ENCODE measurements at places on chromosomes 13 and 19.
A peak's percentile ranks its signal among the peaks of the same experiment; 100 is the strongest.

GRCh38 chr19:39867952-39868351 is 21.8 kb upstream of the FBL start:
- DNase-seq = no peak

- DNase-seq = peak; percentile 26
Observed at GRCh38 chr19:17716309-17716929, 2.9 kb upstream of the MAP1S start.

DNA sequence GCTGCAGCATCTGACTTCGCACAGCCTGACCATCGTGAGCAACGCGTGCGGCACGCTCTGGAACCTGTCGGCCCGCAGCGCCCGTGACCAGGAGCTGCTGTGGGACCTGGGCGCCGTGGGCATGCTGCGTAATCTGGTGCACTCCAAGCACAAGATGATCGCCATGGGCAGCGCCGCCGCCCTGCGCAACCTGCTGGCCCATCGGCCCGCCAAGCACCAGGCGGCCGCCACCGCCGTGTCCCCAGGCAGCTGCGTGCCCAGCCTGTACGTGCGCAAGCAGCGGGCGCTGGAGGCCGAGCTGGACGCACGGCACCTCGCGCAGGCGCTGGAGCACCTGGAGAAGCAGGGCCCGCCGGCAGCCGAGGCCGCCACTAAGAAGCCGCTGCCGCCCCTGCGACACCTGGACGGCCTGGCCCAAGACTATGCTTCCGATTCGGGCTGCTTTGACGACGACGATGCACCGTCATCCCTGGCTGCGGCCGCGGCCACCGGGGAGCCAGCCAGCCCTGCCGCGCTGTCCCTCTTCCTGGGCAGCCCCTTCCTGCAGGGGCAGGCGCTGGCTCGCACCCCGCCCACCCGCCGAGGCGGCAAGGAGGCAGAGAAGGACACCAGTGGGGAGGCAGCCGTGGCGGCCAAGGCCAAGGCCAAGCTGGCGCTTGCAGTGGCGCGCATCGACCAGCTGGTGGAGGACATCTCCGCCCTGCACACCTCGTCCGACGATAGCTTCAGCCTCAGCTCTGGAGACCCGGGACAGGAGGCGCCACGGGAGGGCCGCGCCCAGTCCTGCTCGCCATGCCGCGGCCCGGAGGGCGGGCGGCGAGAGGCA is 13.6 kb downstream of the C19orf25 start:
- peak; percentile 56 for DNase-seq

DNA sequence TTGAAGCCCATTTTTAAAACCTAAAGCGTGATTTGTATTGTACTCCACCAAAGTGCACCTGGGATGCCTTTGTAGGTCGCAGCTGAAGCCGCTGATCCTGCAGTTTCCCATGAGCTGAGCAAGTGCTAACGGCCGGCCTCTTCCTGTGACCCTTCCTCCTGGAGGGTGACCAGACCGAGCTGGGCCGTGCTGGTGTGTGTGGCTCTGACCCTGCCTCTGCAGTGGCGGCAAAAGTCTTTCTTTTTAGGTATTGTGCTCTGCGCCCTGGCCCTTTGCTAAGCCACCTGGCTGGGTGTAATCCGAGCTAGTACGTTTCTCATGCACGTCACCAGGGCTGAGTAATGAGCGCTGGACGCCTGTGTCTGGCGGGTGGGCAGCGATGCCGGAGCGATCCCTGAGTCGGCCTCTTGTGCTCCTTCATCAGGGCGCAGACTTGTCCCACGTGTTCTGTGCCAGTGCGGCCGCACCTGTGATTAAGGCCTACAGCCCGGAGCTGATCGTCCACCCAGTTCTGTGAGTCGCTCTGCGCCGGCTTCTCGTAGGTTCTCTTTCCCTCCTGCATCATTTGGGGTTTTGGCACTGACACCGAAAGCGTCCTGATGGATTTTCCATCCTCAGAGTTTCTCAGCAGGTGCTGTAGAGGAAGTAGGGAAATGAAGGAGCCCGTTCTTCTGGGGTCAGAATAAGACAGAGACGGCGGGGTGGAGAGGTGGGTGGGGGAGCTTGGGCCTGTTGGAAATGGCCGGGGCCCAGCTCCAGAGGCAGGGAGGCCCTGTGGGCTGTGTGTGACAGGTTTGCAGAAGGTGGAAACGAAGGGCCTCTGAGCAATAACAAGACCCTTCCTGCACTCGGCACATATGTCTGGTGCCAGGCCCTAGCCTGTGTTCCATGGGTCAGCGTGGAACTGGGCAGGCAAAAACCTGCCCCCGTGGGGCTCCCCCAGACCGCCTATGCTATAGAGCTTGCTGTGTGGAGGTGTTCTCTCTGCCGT is 9.7 kb downstream of the NAXD start:
- no peak for DNase-seq

- DNase-seq = no peak
Observed at GRCh38 chr13:36131931-36132297, 732 bp upstream of the DCLK1 start.

DNA sequence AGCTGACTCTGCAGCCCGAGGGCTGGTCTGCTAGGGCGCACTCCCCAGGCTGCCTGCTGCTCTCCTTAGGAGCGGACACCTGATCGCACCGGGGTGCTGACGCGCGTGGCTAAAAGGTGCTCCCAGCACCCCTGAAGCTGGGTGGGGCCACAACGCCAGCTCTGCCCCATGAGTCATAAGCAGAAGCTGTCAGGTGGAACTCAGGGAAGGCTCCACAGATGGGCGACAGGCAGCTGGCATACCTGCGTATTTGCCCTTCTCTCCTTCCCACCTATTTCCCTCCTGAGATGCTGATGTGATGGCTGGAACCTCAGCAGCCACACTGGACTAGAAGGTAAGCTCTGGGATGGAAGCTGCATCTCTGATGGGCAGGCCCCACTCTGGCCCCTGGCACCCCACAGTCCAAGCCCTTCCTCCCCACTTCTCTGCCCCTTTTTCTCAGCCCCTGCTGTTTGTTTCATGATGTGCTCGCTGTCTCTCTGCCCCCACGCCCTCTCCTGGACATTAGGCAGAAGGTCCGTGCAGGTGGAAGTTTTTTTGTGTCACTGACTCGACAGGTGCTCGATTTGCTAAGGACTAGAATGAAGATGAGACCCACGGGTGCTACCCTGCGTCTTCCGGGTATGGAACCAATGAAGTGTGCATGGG is 30.3 kb upstream of the CACTIN start:
- DNase-seq = peak; percentile 25

DNA sequence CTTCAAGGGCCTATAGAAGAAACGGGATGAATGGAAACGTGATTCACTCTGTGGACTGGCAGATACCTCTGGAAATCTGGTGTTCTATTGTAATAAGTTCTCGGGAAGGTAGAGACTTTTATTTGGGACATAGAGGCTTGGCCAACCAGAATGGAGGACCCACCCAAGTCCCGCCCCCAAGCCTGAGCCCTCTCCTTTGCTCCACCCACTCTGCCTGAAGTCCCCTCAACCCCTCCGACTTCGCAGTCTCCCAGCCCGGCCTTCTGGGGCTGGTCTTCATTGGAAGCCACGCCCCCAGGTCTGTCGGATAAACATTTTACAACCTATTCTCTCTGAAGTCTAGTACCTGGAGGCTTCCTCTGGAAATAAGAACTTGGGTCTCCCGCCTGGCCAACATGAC is 16.9 kb downstream of the FBXL12 start:
- no peak for DNase-seq

GRCh38 chr13:103694033-103694432 is 627.8 kb upstream of the SLC10A2 start:
- no peak for DNase-seq

GRCh38 chr13:34993470-34993869 is 51.4 kb downstream of the NBEA start:
- DNase-seq = peak; percentile 37

DNA sequence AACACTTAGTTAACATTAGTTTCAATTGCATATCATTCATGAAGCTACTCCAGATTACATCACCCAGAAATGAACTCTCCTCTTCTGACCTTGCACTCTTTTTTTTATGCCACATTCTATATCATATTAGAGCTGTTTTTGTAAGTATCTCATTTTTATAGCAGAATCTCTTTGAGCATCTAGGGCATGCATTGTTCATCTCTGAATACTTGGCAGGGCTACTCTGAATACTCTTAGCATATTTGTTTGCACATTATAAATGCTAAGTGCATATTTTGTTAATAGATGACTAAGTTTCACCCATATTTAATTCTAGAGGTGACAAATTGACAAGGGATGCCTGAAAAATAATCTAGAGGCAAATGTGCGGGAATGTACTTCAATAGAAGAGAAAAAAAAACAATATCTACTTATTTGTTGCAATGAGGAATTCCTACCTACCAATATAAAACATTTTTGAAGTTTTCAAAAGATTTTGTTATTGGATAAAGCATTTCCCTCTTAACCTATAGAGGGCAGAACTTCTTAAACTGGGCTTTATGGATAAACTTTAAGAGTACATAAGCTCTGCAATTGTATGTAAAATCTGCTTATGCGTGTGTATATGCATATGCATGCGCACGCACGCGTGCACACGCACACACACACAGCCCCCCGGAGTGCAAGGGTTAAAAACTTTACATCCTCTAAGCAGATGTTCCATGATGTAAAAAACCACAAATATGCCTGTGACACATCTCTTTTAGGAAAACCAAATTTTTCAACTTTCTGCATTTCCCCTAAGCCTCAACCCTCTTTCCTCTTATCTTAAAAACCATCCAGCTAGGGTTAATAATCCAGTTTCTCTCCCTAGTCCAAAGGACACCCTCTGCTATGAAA is 73.0 kb upstream of the OXGR1 start:
- peak; percentile 12 for DNase-seq

- no peak for DNase-seq
Observed at GRCh38 chr13:102312841-102313240, 89.0 kb downstream of the FGF14 start.

Measured in ELR (cell line).